ENCODE measurements at places on chromosomes 6 and 20.

DNA sequence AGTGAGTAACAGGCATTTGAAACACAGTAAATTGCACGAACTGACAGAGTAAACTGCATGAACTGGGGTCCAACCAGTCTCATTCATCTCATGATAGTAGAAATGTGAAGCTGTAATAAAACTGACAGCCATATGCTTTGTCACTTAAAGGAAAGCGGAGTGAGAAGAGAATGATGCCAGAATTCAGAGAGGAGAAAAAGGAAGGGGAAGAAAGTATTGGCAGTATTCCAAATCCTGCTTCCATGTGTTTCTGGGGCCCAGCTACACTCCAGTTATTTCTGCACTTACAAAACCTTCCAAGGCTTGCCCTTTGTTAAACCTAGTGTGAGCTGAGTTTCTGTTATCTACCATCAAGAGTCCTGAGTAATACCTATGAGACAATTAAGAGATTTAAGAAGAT lies 17.2 kb downstream of the SNX14 start:
- no peak for DNase-seq

GRCh38 chr6:68975816-68976215 lies 340.7 kb downstream of the ADGRB3 start:
- no peak for DNase-seq

DNA sequence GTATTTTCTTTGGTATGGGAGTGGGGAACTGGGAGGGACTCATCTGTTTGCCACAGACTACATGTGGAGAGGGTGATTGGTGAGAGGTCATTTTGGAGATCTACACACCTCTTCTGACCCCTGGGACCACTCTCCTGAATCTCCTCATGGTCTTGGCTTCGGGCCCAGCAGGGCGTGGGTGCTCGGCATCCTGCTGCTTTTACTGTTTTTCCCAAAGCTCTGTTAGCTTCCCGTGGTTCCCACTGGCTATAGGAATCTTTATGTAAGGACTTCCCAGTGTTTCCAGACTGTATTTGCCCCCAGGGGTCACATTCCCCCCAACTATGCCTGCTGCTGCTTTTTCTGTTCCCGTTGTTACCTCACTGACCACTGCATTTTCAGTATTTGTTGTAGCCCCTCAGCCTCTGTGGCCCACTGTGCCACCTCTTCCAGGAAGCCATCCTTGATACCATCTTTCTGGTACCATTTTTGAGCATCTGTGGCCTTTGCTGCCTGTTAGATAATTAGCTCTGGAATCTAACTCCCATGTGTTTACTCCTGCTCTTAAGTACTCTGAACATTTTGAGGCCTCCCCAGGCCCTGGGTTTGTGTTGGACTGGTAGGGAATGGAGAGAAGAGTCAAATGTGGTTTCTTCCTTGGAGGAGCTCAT lies 14.9 kb downstream of the PLCG1 start:
- DNase-seq, result no peak

DNA sequence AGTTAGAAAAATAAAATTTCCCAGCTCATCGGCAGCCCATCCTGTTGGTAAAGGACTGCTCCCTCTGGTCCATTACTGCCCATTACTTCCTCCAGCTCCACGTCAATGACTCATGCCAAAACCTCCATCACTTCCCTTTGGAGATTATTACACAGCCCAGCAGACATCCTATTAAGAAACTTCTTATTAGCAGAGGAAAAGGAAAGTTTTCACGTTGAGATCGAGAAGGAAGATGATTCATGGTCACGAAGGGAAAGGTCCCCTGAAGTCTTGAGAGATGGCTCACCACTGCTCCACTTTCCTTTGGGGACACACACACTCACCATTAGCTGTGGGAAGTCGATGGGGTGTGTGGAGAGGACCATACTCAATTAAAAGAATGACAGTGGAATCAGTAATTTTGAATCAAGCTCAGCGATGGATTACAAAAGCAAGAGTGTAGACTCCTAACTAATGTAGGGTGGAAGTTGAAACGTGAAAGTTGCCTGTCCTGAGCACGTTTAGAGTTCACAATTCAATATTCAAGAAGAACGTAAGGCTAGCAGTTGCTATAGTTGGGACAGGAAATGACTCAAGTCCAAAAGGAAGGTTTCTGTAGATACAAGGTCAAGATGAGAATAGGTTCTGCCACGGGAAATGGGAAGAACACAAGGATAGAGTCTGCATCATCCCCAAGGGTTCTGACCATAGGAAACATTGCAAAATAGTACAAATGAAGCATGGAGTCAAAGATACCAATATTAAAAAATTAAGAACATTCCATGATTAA lies 21.6 kb downstream of the SASH1 start:
- no peak for DNase-seq
